ENCODE measurements at places on chromosomes 6 and 20.

DNA sequence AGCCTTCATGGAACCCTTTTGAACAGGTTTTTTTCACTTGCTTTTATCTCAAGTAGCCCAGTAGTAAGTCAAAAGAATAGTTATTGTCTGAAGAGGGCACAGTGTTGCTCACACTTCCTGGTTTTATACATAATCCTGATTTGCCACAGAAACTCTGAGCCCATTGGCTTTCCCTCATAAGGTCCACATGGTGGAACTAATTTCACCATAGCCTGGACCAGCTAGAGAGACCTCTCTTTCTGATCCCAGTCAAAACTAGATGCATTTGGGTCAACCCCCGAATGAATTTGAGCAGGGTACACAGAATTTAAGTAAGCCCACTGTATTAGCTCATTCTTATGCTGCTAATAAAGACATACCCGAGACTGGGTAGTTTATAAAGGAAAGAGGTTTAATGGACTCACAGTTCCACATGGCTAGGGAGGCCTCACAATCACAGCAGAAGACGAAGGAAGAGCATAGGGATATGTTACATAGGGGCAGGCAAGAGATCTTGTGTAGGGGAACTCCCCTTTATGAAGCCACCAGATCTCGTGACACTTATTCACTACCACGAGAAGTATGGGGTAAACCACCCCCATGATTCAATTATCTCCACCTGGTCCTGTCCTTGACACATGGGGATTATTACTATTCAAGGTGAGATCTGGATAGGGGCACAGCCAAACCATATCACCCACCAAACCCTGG lies 6.2 kb downstream of the RWDD2A start:
- DNase-seq = no peak

GRCh38 chr6:118054082-118054481 lies 147.0 kb downstream of the SLC35F1 start:
- DNase-seq = no peak

DNA sequence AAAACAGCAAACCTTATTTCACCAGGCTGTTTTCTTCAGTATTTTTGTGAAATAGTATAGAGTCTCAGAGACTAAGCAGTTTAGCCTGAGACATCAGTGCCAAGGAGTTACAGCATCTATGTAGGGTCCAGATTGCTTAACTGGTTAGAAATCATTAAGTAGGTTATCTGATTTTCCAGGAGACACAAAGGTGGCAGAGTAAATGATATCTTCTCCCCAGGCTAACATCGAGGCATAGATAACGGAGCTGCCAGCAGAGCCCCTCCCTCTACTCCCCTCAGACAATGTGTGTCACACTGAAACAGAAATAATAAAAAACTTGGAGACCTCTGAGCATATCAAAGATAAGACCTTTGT lies 473.0 kb upstream of the CITED2 start:
- DNase-seq = no peak

- no peak for DNase-seq
Observed at GRCh38 chr6:154765273-154765672, 32.1 kb downstream of the SCAF8 start.

DNA sequence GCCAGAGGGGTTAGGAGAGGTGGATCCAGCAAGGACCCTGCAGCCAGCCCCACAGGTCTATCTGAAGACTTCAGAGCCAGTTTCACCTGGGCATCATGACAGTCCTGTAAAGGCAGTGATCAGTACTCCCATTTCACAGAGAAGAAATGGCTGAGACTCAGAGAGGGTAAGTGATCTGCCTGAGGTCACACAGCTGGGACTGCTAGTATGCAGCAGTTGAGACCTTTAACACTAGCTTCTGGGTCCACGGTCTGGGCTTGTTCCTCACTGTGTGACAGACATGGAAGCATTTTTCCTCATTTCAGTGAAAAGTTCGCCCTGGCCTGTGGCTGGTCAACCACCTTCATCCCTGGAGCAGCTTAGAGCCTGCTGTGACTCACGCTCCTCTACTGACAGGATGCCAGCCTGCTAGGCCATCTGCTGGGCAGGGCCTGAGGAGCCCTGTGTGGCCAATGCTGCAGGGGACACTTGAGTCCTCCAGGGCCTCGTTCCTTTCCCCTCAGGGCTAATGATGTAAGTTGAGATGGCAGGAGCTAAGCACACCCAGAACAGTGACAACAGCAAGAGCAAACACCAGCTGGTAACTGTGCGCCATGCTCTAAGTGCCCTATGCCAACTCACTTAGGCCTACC lies 192.0 kb downstream of the LRFN2 start:
- DNase-seq = no peak

DNA sequence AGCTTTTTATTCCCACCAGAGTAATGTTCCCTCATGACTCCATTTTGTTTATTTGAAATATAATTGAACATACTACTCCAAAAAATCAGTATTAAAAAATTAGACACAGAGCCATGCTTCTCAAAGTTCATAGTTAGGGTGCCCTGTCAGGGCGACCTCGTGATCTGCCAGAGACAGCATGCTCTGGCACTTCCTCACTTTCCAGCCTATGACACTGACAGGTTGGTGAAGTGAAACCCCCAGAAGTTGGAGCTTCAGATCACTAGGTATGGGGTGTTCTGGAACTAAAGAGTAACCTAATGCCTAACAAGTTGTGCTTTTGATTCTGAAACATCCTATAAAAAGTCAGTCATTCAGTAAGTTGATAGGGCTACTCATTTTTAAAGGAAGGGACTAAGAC lies 93.0 kb downstream of the TBC1D7 start:
- no peak for DNase-seq
